ENCODE measurements at places on chromosomes 4 and X.

GRCh38 chr4:110132816-110133719 is 65.3 kb downstream of the ELOVL6 start:
- DNase-seq = no peak

DNA sequence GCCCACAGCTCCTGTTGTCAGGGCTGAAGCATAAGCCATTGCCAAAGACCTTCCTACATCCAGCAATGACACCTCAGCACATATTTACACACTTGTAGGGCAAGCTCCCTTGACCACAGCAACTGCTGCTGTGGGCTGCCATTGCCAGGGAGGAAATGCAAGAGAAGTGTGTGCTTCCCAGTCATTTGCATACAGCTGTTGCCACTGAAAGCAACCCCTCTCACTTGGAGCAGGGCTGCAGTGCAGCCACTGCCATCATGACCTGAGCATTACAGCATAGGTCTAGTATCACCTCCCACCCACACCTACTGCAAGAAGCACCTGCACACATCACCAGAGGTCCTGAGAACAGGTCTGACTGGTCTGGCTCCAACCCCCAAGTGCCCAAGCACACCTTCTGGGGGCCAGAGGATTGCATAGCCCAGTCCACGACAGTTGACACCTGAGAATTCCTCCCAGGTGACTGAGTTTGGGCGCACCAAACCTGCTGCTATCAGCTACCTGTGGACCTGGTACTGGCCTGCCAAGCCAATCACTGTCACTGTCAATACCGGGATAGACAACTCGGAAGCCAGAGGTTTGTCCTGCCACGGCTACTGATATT is 636.5 kb upstream of the SLIT2 start:
- no peak for DNase-seq

DNA sequence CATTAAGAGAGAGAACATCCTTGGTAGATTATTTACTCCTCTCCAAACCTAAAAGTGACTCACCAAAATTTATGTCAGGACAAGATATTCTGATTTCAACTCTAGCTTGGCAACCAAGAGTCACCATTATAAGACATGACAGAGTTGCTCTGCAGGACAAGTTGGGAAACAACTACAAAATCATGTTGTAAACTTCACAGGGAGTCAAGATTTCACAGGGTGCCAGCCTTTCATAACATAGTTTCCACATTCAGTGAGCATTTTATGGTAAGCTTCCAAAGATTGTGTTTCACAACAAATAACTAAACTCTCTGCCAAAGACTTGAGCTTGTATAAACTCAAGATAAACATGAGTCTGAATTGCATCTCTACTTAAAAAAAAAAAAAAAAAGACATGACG is 121.0 kb upstream of the DIAPH2 start:
- no peak for DNase-seq

- DNase-seq = no peak
These were observed 20.4 kb downstream of the TLR2 start for GRCh38 chr4:153704522-153704921.

GRCh38 chr4:175639346-175639745 is 172.7 kb downstream of the GPM6A start:
- no peak for DNase-seq

DNA sequence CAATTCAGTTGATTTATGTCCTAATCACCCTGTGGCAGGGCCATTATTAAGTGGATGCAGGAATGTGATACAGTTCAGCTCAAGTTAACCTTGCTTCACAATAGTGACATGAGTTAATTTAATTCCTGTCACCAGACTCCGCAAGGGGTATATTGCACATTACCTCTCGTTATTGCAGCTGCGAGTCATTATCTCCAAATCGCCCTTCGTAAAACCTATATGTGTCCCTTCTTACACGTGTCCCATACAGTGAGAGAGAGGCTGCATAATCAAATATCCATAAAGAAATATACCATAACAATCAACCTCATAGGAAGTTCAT is 369.9 kb upstream of the ANXA10 start:
- DNase-seq = no peak

DNA sequence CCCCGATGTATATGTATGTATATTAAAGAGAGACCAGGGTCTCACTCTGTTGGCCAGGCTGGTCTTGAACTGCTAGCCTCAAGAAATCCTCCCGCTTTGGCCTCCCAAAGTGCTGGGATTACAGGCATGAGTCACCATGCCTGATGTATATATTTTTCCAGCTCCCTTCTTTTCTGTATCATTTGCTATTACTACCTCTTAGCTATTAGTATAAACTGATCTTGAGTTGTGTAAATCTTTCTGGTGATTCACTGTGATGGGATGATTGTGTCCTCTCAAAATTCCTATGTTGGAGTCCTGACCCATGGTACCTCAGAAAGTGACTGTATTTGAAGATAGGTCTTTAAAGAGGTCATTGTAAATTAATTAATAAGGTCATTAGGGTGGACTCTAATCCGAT is 53.1 kb downstream of the HPRT1 start:
- DNase-seq = no peak

DNA sequence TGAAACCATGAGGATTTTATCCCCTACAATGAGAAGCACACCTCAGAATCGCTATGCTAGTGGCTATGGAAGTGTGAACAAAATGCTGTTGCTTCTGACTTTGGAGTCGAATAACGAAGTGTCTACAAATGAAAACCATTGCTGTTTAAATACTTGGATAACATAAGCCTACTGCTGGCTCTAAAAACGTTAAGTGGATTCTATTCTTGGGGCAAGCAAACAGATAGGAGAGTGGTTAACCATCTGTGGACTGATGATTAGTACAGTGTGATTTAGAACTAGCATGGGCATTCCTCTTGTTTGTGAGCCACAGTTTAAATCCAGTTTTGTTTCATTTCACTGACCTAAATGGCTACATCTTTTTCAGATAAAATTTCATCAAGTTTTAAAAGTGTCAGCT is 109.7 kb upstream of the PNPLA4 start:
- no peak for DNase-seq

DNA sequence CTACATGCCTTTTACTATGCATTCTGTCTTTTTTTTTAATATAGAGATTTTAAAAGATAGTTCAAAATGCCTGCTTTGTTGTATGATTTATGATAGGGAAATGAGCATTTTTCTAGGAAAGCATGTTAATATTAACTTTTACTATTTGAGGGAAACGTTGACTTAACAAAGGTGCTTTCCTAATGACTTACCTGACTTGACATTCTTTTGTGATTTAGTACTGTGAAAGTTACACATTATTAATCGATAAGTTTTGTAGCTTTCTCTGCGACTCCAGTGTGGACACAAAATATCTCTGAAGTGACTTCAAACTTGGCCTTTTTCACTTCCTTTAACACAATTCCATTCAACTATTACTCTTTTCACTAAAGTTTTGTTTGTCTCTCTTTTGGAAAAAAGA is 184.3 kb downstream of the GC start:
- no peak for DNase-seq

DNA sequence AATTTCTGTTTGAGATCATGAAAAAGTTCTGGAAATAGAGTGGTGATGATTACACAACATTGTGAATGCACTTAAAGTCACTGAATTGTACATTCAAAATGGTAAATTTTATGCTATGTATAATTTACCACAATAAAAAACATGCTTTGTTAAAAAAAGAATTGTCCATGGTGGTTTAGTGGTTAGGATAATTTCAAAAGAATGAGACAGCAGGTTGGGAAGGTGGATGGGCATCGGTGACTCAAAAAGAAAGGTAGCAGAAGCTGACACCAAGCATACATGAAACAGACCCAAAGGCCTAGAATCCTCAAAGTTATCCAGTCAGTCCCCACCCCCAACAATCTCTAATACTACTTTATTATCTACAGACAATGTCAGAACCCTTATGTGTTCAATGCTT is 91.1 kb downstream of the MSN start:
- no peak for DNase-seq

DNA sequence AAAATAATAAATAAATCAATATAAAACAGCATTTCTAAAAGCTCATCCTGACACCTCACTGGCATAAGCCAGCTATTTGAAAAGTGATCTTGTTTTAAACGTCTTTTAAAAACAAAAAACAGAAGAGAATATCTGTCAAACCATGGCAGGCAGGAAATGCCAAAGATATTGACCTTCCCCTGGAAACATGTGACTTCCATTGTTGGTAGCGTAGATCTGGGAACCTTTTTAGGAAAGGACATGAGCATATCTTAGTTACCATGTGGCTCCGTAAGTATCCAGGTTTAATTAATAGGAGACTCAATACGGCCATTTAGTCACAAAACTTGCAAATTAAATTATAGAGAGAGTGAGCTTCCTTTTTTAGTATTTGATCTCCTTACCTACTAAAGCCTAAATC is 83.0 kb upstream of the KLHL4 start:
- DNase-seq = no peak

- DNase-seq = no peak
These were observed 346.4 kb upstream of the FAM241A start for GRCh38 chr4:111798840-111799239.

DNA sequence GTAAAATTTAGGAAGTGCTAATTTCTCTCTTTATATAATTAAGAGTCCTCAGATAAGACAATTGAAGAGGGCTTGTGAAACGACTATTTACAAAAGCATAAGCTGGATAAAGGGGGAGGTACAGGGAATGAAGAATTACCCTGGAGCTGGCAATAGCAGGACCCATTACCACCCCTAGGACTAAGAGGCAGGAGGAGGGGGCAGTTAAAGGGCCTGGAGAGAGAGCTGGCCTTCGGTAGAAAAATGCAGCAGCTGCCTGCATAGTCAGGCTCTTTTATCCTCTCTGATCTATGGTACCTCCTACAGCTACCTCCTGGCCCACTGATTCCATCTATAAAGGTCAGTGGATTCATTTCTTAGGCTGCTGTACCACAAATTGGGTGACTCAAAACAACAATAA is 57.7 kb upstream of the TRPC3 start:
- no peak for DNase-seq

- DNase-seq = no peak
These were observed 34.4 kb downstream of the NEXMIF start for GRCh38 chrX:74890676-74891430.

DNA sequence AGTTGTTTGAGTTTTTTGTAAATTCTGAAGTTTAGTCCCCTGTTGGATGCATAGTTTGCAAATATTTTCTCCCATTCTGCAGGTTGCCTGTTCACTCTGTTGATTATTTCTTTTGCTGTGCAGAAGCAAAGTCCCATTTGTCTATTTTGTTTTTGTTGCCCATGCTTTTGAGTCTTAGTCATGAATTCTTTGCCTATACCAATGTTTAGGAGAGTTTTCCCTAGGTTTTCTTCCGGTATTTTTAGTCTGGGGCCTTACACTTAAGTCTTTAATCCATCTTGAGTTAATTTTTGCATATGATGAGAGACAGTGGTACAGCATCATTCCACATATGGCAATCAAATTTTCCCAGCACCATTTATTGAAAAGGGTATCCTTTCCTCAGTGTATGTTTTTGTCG is 405.8 kb upstream of the RPS6KA3 start:
- DNase-seq = no peak

GRCh38 chr4:103429283-103429682 is 231.1 kb upstream of the CENPE start:
- no peak for DNase-seq

GRCh38 chr4:72352711-72353110 is 216.3 kb downstream of the ADAMTS3 start:
- no peak for DNase-seq

GRCh38 chr4:110518889-110519490 is 43.0 kb downstream of the ENPEP start:
- DNase-seq = peak; percentile 24

- DNase-seq = no peak
These were observed 151.1 kb upstream of the BCOR start for GRCh38 chrX:40248822-40249221.

- DNase-seq = no peak
These were observed 169.5 kb downstream of the TLL1 start for GRCh38 chr4:166042510-166043055.

DNA sequence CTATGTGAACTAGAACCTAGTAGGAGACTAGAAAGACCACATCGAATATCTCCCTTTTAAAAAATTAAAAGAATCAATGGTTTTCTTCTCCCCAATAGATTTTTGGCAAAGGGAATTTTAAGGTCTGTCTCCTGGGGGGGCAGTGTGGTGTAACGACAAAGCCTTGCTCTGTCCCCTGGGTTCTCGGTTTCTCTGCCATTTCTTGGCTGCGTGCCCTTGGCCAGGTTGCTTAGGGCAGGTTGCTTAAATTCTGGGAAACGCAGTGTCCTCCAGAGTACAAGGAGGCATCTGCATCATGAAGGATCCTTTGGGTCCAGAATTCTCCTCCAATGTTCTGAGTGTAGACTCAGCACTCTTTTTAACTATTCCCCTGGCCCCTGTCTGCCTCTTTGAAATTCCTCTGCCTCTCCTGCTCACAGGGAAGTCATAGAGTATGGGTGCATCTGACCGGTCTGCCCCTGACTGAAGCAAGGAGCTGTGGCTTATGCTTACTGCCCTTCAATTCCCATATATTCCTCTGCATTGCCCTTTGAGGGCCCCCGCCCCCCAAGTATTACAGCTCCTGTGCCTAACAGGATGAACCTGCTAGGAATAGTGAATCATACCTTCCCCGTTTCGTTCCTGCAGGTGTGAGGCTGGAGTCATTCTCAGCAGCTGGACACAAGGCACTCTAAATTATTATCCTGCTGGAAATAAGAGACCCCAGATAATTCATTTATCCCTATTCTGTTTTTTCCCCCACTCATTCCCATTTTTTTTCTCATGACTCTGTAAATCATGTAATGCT is 2.2 kb downstream of the KIT start:
- DNase-seq = no peak
